Mesothelial cell of epicardium (in vitro differentiated cells): ENCODE measurements at places on chromosomes 7 and 10.
A peak's percentile ranks its signal among the peaks of the same experiment; 100 is the strongest.

DNA sequence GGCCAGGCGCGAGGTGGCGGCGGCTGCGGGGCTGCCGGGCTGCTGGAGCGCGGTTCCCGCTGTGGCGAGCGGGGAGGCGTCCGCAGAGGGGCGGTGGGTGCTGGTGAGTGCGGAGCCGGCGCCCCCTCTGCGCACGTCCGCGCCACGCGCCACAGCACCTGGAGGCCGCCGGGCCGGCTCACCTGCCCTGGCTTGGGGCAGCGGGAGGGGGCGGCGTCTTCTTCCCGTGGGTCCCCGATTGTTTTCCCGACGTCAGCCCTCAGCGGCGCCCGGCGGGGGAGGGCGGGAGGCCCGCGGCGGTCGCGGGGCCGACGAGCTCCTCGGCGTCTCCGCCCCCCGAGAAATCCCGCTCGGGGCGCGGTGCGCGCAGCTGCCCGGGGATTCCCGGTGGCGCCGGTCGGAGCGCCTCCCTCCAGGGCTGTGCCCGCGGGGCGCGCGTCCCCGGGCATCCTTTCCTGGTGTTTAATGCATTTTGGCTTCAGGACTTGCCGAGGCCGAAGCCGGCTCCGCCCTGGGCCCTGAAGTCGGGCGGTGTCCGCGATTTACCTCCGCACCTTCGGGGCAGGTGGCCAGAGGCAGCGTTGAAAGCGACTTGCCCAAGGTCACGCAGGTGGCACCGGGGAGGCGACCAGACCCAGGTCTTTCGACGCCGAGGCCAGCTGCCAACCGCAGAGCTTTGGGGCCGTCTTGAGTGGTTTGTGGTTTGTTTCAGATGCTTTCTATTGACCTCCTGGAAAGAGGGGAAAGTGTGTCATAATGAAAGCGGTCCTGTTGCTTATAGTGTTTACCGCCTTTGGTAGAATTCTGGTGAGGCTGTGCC, 561 bp downstream of the PLEKHA1 start:
- peak overlapping the region; percentile 92 for H3K4me3 ChIP-seq
- peaks cover 26% of the 10 kb centered on the region for H3K4me1 ChIP-seq
- H3K27ac ChIP-seq: peak overlapping the region; percentile 97
- peaks cover 6% of the 10 kb centered on the region for H3K36me3 ChIP-seq
- DNase-seq: peak; percentile 48
- H3K27me3 ChIP-seq: no peaks in the 10 kb centered on the region

- H3K4me1 ChIP-seq: peaks cover 1% of the 10 kb centered on the region
- H3K4me3 ChIP-seq: no peak overlapping the region
- no peaks in the 10 kb centered on the region for H3K27me3 ChIP-seq
- peaks cover 2% of the 10 kb centered on the region for H3K36me3 ChIP-seq
- DNase-seq: no peak
- peak overlapping the region; percentile 22 for H3K27ac ChIP-seq
Observed at GRCh38 chr10:20877986-20878983, 18.8 kb downstream of the NEBL start.

GRCh38 chr10:69228151-69228550, 8.0 kb downstream of the HKDC1 start:
- H3K27me3 ChIP-seq: peaks cover 3% of the 10 kb centered on the region
- DNase-seq: no peak
- no peak overlapping the region for H3K4me3 ChIP-seq
- peaks cover 11% of the 10 kb centered on the region for H3K4me1 ChIP-seq

GRCh38 chr10:17356820-17357219, 97.6 kb downstream of the ST8SIA6 start:
- DNase-seq: no peak
- peak overlapping the region; percentile 93 for H3K27ac ChIP-seq
- peaks cover 1% of the 10 kb centered on the region for H3K27me3 ChIP-seq
- no peak overlapping the region for H3K4me3 ChIP-seq
- H3K4me1 ChIP-seq: peaks cover 57% of the 10 kb centered on the region
- no peaks in the 10 kb centered on the region for H3K36me3 ChIP-seq

GRCh38 chr10:132858121-132859081, 72.5 kb upstream of the NKX6-2 start:
- H3K4me3 ChIP-seq: no peak overlapping the region
- peaks cover 34% of the 10 kb centered on the region for H3K27me3 ChIP-seq
- H3K36me3 ChIP-seq: no peaks in the 10 kb centered on the region
- no peak overlapping the region for H3K27ac ChIP-seq
- peaks cover 10% of the 10 kb centered on the region for H3K4me1 ChIP-seq
- DNase-seq: no peak

GRCh38 chr7:117775801-117776200, 97.4 kb downstream of the CTTNBP2 start:
- H3K4me3 ChIP-seq: no peak overlapping the region
- no peaks in the 10 kb centered on the region for H3K36me3 ChIP-seq
- H3K27me3 ChIP-seq: peaks cover 6% of the 10 kb centered on the region
- no peak overlapping the region for H3K27ac ChIP-seq

GRCh38 chr10:86218160-86218559, 148.4 kb downstream of the GRID1 start:
- H3K27ac ChIP-seq: no peak overlapping the region
- H3K27me3 ChIP-seq: peaks cover 52% of the 10 kb centered on the region
- H3K4me1 ChIP-seq: no peaks in the 10 kb centered on the region
- no peak overlapping the region for H3K4me3 ChIP-seq
- no peak for DNase-seq
- H3K36me3 ChIP-seq: no peaks in the 10 kb centered on the region

- H3K4me3 ChIP-seq: no peak overlapping the region
- peaks cover 81% of the 10 kb centered on the region for H3K36me3 ChIP-seq
- H3K27ac ChIP-seq: no peak overlapping the region
- DNase-seq: no peak
Observed at GRCh38 chr10:38047666-38048065, 37.2 kb downstream of the ZNF33A start.

DNA sequence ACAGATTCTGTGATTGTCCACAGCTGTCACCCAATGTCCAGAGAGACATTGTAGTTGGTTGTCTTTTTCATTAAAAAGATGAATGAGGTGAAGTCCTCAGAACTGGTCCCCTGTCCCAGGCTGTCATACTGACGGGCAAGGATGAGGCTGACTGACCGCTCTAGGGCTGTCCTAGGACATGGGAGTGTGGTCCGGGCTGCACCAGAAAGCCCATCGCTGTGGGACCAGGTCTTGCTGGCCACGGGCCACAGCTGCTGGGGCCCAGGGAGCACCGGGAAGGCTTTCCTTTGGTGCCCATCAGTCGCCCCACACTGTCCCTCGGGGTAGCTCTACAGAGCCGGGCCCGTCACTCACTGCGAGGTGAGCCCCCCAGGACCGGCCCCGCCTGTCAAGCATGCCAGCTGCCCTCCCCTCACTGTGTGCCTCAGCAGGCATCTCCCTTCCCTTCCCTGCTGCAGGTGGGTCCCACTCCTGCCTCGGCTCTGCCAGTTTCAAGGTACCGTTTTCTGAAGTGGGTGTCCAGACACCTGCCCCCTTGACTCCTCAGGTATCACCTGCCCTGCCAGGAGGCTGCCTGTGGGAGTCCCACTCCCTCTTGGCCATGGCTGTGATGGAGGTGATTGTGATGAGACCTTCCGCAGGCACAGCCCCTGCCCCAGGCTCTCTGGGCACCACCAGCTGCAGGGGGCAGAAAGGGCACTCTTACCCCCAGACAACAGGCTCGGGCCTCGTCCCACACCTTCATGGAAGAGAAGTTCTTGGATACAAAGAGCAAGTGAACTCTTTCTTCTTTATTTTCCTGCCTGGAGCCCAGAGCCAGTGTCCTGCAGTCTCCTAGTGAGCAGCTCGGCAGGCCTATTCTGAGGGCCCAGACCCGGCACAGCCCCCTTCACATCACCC, 21.7 kb downstream of the LRRC27 start:
- DNase-seq: no peak
- no peaks in the 10 kb centered on the region for H3K4me1 ChIP-seq
- no peak overlapping the region for H3K27ac ChIP-seq
- H3K36me3 ChIP-seq: peaks cover 3% of the 10 kb centered on the region
- H3K27me3 ChIP-seq: no peaks in the 10 kb centered on the region
- H3K4me3 ChIP-seq: no peak overlapping the region

DNA sequence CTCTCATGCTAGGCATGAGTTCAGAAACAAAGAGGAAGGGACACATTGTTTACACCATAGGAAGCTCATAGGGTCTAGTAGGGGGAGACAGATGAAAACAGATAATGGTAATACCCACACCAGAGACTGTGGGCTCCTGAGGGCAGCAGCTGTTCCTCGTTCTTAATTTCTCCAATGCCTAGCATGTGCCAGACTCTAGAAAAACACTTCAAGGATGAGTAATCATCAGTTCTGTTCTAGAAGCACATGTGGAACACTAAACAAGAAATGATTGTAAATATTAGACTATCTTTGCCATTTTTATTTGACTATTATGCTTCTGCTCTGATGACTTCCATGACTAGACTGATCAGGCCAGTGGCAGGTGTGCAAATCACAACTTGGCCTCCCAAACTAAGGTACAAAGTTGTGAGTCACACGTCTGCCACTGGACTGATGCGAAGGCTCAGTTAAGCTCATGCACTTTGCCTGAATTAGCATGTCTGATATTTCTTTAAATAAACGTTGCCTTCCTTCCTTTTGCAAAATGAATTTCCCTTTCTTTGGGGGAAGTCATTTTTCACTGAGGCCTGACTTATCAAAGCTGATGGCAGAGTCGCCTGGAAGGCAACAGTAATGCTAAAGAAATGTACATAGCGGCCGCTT, 89.2 kb upstream of the FGL2 start:
- H3K27ac ChIP-seq: no peak overlapping the region
- peaks cover 36% of the 10 kb centered on the region for H3K36me3 ChIP-seq
- peaks cover 9% of the 10 kb centered on the region for H3K4me1 ChIP-seq
- no peak for DNase-seq
- no peak overlapping the region for H3K4me3 ChIP-seq
- H3K27me3 ChIP-seq: no peaks in the 10 kb centered on the region

DNA sequence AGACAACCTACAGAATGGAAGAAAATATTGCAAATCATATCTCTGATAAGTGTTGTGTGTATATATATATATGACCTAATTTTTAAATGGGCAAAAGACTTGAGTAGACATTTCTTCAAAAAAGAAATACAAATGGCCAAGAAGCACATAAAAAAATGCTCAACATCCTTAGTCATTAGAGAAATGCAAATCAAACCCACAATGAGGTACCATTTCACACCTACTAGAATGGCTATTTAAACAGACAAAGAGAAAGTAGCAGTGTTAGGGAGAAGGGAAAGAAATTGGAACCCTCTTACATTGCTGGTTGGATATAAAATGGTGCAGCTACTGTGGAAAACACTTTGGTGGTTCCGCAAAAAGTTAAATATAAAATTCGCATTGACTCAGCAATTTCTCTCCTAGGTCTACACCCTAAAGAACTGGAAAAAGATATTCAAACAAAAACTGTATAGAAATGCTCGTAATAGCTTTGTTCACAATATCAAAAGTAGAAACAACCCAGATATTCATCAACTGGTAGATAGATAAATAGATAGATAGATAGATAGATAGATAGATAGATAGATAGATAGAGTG, 16.3 kb downstream of the ACSL5 start:
- no peak for DNase-seq
- H3K27ac ChIP-seq: no peak overlapping the region
- no peak overlapping the region for H3K4me3 ChIP-seq
- peaks cover 10% of the 10 kb centered on the region for H3K27me3 ChIP-seq

- no peak overlapping the region for H3K27ac ChIP-seq
- H3K4me3 ChIP-seq: no peak overlapping the region
- no peak for DNase-seq
- no peaks in the 10 kb centered on the region for H3K36me3 ChIP-seq
- H3K4me1 ChIP-seq: no peaks in the 10 kb centered on the region
Observed at GRCh38 chr7:132125872-132126595, 450.2 kb downstream of the PLXNA4 start.

DNA sequence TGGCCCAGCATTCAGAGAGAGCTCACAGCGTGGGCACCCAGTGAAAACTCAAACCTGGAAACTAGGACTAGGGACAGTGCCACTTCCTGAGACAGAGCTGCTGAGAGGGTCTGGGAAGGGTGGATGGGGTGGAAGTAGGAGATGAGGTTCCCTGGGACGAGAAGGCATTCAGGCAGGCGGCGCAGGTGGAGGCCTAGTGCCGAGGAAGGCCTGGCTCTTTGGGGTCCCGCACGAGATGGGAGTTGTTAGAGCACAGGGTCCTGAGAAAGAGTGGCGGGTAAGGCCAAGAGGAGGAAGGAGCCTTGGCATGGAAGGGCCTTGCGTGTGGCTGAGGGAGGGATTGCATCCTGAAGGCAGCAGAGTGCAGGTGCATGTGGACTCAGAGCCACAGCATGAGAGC, 129.8 kb upstream of the SH2B2 start:
- H3K4me1 ChIP-seq: peaks cover 22% of the 10 kb centered on the region
- no peaks in the 10 kb centered on the region for H3K27me3 ChIP-seq
- no peak overlapping the region for H3K27ac ChIP-seq

- no peaks in the 10 kb centered on the region for H3K36me3 ChIP-seq
- DNase-seq: no peak
- H3K27me3 ChIP-seq: no peaks in the 10 kb centered on the region
- peaks cover 51% of the 10 kb centered on the region for H3K4me1 ChIP-seq
Observed at GRCh38 chr10:93193906-93194305, 120.2 kb downstream of the CYP26A1 start.

GRCh38 chr10:6136215-6137201, 47.7 kb downstream of the RBM17 start:
- no peak overlapping the region for H3K4me3 ChIP-seq
- no peaks in the 10 kb centered on the region for H3K36me3 ChIP-seq
- H3K4me1 ChIP-seq: peaks cover 2% of the 10 kb centered on the region
- H3K27ac ChIP-seq: no peak overlapping the region
- H3K27me3 ChIP-seq: peaks cover 55% of the 10 kb centered on the region

DNA sequence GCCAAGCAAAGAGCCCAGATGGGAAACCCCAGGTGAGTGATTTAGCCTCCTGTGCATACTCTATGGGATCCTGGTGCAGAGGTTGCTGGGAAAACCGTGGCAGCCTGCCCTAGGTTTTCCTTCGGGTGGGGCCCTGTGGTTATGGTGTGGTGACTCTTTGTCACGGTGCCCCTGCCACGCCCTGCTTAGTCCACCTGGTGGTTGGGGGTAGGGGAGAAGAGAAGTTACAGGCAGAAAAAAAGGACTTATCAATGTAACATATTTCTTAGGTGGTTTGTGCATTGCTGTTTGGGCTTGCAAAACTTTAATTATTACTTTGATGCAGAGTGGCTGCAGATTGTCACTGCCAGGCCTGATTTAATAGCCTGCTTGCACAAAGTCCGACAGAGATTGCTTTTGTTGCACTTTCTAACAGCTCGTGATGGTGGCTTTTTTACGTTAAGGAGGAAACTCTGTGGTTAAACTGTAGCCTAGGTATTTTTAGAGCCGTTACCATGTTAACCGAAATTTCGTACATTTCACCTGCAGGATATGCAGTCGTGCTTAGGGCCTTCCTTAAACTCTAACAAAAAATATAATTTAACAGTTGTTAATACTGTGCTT, 197.4 kb downstream of the RNLS start:
- peak overlapping the region; percentile 84 for H3K27ac ChIP-seq
- H3K4me1 ChIP-seq: peaks cover 1% of the 10 kb centered on the region
- DNase-seq: no peak
- no peaks in the 10 kb centered on the region for H3K27me3 ChIP-seq

DNA sequence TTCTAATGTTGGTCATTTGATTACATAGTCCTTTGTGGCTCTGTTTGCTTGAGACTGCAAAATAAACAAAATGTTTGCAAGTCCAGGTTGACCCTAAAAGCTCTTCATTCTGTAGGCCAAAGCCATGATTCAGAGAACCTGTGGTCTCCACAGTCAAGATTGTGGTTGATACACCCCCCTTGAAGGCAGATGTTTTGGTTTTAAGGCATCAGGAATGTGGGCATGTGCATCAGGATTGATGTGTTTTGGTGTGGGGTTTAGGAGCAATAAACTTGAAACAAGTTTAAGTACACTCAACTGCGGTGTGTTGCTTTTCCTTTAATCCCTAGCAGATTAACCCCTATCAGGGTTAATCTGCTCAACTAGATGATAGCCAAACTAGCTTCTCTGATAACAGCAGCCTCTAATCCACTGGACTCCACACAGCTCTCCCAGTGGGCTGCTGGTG, 379.1 kb upstream of the GALNT17 start:
- H3K27me3 ChIP-seq: no peaks in the 10 kb centered on the region
- H3K36me3 ChIP-seq: peaks cover 7% of the 10 kb centered on the region
- no peak for DNase-seq
- H3K27ac ChIP-seq: no peak overlapping the region
- no peak overlapping the region for H3K4me3 ChIP-seq
